Astrocyte (in vitro differentiated cells and primary cell): ENCODE measurements at places on chromosomes 3 and 15. TPM values are rescaled to one million over a fixed set of nuclear protein-coding genes. Genes with fewer than 3 reads are reported as not detected.

- DNase-seq, result no peak
- H3K36me3 ChIP-seq, result no peaks in the 10 kb centered on the region
- H3K27ac ChIP-seq, result no peak overlapping the region
- no peaks in the 10 kb centered on the region for H3K27me3 ChIP-seq
- peaks cover 11% of the 10 kb centered on the region for H3K4me1 ChIP-seq
Observed at GRCh38 chr15:82140886-82141285, 95.1 kb upstream of the MEX3B start.

DNA sequence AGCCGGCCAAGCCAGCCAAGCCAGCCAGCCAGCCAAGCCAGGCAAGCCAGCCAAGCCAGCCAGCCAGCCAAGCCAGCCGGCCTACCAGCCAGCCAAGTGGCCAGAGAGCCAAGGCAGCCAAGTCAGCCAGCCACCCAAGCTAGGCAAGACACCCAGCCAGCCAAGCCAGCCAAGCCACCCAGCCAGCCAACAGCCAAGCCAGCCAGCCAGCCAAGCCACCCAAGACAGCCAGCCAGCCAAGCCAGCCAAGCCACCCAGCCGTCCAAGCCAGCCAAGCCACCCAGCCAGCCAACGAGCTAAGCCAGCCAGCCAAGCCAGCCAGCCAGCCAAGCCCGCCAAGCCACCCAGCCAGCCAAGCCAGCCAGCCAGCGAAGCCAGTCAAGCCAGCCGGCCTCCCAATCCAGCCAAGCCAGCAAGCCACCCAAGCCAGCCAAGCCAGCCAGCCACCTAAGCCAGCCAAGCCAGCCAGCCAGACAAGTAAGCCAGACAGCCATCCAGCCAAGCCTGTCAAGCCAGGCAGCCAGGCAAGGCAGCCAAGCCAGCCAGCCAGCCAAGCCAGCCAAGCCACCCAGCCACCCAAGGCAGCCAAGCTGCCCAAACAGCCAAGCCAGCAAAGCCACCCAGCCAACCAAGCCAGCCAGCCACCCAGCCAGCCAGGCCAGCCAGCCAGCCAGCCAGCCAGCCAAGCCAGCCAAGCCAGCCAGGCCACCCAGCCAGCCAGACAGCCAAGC, 200.5 kb downstream of the GOLGA6L6 start:
- H3K36me3 ChIP-seq, result no peaks in the 10 kb centered on the region
- no peak overlapping the region for H3K27ac ChIP-seq
- no peak overlapping the region for H3K4me3 ChIP-seq
- no peaks in the 10 kb centered on the region for H3K4me1 ChIP-seq

DLL4 gene
- 0.09 and 0.29 TPM in 2 replicates for total RNA-seq

TMEM202 gene
- not detected in 2 replicates for total RNA-seq

- no peaks in the 10 kb centered on the region for H3K27me3 ChIP-seq
- H3K4me3 ChIP-seq, result no peak overlapping the region
- no peak overlapping the region for H3K27ac ChIP-seq
Observed at GRCh38 chr3:43262194-43262593, 24.1 kb upstream of the SNRK start.

LYZL4 gene
- total RNA-seq, result not detected in 2 replicates

DNA sequence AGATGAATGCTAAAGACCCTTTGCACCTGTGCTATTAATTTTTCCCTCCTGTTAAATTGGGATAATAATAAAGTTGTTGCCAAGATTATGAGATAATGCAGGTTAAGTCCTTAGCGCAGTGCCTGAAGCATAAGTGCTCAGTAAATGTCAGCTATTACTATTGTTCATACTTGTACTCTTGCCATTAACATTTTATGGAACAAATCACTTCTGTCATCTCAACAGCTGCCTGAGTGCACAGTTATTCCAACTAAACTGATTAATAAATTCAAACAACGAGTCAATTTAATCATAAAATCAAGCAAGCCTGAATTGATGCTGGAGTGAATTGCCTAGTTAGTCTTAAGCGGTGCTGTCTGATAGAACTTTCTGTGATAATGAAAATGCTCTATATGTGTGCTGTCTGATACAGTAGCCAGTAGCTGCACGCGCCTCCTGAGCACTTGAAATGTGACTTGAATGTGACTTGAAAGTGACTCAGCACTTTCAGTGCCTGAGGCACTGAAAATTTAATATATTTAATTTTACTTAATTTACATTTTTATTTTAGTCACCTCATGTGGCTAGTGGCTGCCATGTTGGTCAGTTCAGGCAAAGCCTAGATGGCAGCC, 198.7 kb upstream of the PFN2 start:
- no peak overlapping the region for H3K27ac ChIP-seq
- DNase-seq, result no peak
- no peak overlapping the region for H3K4me3 ChIP-seq
- no peaks in the 10 kb centered on the region for H3K36me3 ChIP-seq

DNA sequence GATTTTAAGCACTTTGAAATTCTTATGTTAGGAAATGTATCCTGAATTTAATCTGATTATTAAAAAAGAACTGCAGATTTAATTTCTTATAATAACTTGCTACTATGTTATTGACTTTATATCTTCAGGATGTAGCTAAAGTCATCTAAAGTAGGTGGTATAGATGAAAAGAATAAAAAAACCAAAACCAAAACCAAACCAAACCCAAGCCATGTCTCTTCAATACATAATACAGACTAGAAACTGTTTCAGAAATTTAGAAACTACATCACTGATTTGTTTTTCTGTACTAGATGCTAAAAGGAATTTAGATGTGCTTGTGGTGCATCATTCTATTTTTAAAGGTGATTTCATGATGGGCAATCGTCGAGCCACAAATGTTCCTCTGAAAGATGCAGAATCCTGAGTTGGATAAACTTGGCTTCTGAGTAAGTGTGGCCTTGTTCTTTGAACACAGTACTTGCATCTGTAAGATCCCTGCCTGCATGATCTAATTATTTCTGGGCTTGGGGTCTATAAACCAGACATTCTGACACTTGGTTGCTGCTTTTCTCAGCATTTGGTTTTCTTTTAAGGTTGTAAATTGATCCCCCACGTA, 287.1 kb upstream of the SUCLG2 start:
- no peak for DNase-seq
- no peak overlapping the region for H3K27ac ChIP-seq
- H3K36me3 ChIP-seq, result no peaks in the 10 kb centered on the region
- H3K4me1 ChIP-seq, result no peaks in the 10 kb centered on the region
- H3K27me3 ChIP-seq, result no peaks in the 10 kb centered on the region

GRCh38 chr15:50828610-50829206, 63.2 kb upstream of the SPPL2A start:
- no peak overlapping the region for H3K27ac ChIP-seq
- H3K36me3 ChIP-seq, result no peaks in the 10 kb centered on the region
- no peak overlapping the region for H3K4me3 ChIP-seq
- H3K4me1 ChIP-seq, result peaks cover 3% of the 10 kb centered on the region

THRB gene
- 6.8 and 8.5 TPM in 2 replicates for total RNA-seq

DNA sequence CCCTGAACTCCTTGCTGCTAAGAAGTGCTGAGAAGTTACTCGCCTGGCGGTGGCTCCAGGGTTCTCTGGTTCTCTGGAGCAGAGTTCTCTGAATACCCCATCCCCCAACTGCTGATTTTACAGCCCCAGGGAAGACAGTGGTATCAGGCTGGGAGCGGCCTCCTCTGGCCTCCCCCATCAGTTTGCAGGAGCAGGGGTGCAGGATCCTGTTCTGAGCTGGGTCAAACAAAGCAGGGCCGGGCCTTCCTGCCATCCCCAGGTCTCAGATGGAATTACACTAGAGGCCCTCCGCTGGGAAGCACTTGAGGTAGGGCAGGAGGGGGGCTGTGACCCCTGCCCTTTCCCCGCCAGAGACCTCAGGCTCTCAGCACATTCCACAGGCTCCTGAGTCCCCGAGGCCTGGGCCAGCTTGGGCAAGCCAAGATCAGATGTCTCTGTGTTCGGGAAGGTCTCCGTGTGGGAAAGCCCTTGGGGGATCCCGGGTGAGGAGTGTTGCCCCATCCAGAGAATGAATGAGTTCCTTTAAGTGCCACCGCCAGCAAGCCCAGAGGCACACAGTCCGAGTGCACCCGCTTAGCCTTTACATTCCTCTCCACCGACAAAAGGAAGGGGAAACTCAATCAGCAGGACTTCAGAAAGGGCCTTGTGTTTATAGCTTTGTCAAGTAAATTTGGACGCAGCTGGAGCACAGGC, 149.9 kb downstream of the LRRK1 start:
- H3K4me1 ChIP-seq, result peaks cover 35% of the 10 kb centered on the region
- no peaks in the 10 kb centered on the region for H3K36me3 ChIP-seq
- H3K27me3 ChIP-seq, result no peaks in the 10 kb centered on the region
- peak; percentile 18 for DNase-seq
- no peak overlapping the region for H3K27ac ChIP-seq

DNA sequence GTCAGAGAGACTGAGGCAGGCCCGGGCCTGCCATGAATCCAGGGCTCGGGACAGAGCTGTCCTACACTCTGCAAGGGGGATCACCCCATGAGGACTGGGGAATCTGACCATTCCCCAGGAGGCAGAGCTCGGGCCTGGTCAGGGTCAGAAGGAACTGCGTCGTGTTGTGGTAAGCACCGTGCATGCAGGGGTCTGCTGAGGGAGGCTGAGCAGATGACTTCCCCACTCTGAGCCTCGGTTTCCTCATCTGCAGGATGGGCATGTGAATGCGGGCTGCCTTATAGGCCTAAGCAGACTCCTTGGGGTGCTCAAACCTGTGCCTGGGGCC, 61.6 kb upstream of the IQSEC1 start:
- no peak for DNase-seq
- no peaks in the 10 kb centered on the region for H3K4me1 ChIP-seq
- no peaks in the 10 kb centered on the region for H3K36me3 ChIP-seq
- no peak overlapping the region for H3K4me3 ChIP-seq
- H3K27ac ChIP-seq, result no peak overlapping the region
- H3K27me3 ChIP-seq, result peaks cover 5% of the 10 kb centered on the region

- no peak overlapping the region for H3K4me3 ChIP-seq
Observed at GRCh38 chr3:155747946-155748290, 3.0 kb upstream of the PLCH1 start.

GRCh38 chr3:179860275-179861107, 176.2 kb downstream of the PEX5L start:
- no peaks in the 10 kb centered on the region for H3K4me1 ChIP-seq
- H3K36me3 ChIP-seq, result no peaks in the 10 kb centered on the region
- no peaks in the 10 kb centered on the region for H3K27me3 ChIP-seq
- no peak overlapping the region for H3K4me3 ChIP-seq
- no peak overlapping the region for H3K27ac ChIP-seq
